Fibroblast of the aortic adventitia (primary cell): ENCODE measurements at places on chromosomes 6 and 20. TPM values are rescaled to one million over a fixed set of nuclear protein-coding genes. Genes with fewer than 3 reads are reported as not detected.

The RUNX2 gene
- 0.74 and 5.8 TPM in 2 replicates for total RNA-seq

The TSPO2 gene
- not detected in 2 replicates for total RNA-seq

The RAET1G gene
- 0.82 and 4.6 TPM in 2 replicates for total RNA-seq

The MRPS10 gene
- 15.7 and 63.4 TPM in 2 replicates for total RNA-seq

The COL21A1 gene
- 29.0 and 29.5 TPM in 2 replicates for total RNA-seq

The PRRT1 gene
- 0.41 and 0.54 TPM in 2 replicates for total RNA-seq

The LY86 gene
- total RNA-seq = not detected in 2 replicates

The MATN4 gene
- not detected in 2 replicates for total RNA-seq
